ENCODE measurements at places on chromosomes 2 and 18.

GRCh38 chr2:178059681-178060080 lies 12.9 kb downstream of the PDE11A start:
- DNase-seq: no peak

GRCh38 chr2:238487652-238488346 lies 61.1 kb downstream of the ASB1 start:
- no peak for DNase-seq

DNA sequence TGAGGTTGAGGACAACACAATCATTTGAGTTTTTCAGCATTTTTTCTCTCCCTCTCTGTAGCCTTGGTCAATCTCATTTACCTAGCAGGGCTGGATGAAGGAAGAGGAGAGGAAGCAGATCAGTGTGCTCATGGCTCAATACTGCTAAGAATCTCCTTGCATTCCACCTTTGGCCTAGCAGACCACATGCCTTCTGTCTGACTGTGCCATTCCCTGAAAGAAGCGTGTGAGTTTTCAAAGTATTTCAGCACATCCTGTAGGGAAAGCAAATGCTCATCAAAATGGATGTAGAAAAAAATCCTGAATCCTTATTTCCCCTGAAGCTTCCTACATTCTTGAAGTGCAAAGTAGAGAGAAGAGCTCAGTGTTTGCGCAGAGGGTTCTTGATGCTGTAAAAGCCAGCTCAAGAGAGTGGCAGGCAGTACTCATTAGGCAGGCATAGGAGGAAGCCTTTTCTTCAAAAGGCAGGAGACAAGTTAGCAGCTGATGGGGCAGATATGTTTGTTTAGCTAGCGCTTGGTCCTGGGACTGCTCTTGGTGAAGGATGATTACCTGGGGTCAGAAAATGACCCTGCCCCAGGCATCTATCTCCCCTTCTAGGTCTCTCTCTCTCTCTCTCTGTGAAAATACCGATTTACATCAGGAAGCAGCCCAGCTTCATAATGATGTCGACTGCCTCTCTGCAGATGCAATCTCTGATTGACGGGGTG lies 14.4 kb upstream of the PIK3C3 start:
- DNase-seq: peak; percentile 88

- no peak for DNase-seq
These were observed 100.0 kb upstream of the PIEZO2 start for GRCh38 chr18:11249391-11249790.

- no peak for DNase-seq
These were observed 28.6 kb downstream of the IGFBP2 start for GRCh38 chr2:216661639-216662375.

DNA sequence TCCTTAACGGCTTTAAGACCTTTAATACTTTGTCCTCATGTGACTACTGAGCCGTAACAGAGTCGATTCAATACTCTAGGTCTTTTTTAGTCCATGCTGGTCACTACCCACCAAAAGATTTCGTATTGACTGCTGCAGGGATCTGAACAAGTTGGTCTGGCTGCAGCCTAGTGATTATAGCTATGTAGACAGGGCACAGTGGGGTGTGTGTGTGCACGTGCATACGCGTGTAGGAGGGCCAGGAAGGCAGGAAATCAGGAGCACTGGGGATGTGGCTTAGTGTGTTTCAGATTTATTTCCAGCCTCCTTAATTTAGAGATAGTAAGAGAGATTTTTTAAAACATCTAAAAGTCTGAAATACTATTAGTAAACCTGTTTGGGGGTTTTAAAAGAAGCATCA lies 161.4 kb downstream of the MYO3B start:
- no peak for DNase-seq

- DNase-seq: no peak
These were observed 68.8 kb downstream of the ADI1 start for GRCh38 chr2:3450385-3451010.

DNA sequence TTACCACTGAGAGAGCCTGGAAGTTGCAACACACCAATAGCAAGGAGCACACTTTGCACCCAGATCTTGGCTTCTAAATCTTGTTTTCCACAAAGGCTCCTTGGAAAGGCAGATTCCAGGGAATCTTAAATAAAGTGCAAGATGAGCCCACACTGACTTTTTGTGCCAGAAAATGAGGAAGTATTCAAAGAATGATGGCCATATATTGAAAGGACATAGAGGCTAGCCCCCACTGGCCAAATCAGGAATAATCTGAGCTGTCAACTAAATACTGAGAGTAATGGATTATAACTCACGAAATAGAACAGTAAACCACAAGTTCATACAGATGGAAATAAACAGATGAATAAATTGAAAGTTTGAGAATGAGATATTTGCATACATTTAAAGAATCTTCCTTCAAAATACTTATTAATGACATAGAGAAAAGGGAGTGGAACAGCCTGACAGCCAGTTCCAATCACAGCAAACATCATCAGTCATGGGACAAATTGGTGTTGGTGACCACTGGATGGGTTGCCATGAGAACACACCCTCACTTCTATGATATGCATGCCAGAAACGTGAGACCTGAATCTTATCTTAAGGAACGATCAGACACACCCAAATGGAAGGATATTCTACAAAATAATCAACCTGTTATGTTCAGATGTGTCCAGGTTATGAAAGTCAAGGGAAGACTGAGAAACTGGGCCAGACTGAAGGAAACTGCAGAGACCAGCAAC lies 12.2 kb upstream of the ACKR3 start:
- no peak for DNase-seq

DNA sequence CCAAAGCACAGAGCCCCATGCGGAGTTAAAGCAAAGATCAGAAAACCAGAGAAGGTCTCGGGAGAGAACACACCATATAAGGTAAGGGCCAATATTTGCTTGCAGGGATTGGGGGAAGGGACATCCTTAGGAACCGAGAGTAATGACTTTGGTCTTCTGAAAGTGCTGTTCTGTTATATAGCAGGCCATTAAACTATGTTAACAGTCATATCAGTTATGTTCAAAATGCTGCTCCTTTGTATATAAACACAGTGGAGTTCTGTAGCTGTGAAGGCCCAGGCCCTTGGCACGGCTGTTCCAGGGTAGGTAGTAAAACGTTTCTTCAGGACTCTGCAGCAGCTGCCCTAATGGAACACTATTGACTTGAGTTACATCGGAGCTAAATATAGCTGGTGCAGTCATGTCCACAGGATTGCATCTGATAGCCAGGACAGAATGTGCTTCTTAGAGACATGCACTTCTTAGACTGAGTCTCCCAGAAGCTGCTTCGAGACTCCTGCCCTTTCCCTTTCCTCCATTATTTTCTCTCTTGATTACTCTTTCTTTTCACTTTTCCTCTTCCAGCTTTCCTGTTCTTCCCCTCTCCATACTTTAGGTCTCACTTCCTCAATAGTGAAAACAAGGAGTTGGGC lies 122.4 kb downstream of the SETBP1 start:
- DNase-seq: no peak

DNA sequence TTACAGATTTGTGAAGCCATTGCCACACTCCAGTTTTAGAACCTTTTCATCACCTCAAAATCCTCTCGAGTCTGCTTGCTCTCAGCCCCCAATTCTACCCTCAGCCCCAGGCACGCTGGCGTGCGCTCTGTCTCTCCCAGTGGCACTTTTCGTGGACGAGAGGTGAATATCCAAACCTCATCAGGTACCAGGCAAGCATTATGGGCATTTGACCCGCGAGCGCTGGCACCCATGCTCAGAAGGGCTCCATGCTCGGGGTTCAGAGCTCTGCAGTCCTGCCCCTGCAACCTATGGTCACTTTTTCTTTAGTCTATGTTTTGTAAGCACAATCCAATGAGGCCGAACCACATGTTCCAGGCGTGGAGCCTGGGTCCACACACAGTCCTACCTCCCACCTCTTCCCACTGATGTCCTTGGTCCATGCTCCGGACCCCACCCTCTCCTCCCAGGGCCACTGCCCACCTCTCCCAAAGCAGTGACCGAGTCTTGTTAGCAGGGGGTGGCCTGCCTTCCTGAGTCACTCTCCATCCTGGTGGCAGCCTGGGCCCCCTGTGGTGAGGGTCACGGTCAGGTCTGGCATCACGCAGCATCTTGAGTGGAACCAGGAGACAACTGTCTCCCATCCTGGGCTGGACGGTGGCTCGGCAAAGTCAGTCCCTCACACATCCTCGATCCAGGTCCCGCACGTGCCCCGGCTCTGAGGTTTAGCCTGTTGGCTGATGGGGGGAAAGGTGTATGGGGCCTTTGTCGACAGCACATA lies 256.9 kb downstream of the NDUFA10 start:
- no peak for DNase-seq

DNA sequence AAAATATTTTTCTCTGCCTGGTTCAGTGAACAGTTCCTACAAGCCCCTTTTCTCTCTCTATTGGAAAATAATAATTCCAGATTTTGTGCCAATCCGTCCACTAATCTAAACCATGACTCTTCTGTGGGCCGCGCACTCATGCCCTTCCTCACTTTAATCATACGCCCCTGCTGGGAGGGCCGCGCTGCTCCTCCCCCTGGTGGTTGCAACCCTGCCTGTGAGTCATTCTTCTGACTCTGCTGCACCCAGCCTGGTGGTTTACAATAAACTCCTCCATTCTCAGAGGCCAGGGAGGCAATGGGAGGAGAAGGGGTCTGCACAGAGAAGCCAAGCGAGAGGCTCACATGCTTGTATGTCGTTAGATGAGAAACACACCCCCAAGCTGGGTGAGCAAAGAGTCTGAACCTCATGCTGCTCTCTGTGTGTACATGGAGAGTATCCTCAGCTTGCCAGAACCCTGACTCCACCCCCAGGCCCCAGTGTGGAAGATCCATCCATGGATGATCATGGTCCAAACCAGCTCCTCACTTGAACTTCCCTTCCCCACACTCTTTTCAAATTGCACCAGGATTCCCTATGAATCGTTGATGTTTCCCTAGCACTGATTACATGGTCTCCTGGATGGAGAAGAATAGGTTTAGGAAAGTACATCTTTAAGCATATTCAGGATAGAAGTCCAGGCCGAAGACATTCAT lies 228.9 kb downstream of the ANKRD30B start:
- no peak for DNase-seq

DNA sequence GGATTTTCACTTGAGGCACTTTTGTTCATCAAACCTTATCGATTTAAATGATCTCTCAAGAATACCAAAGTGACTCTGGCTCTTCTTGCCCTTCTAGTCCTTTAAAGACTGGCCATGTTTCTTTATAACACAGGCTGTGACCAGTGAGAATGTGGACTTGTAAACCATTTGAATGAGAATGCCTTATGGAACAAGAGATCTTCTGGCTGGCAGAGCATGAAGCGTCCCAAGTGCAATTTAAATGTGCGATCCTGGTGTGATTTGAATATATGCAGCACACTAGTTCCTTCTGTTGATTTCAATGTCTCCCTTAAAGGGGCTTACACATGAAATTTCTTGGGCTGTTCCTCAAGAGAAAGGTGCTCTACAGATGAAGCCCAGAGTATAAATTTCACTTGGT lies 262.4 kb upstream of the CCDC68 start:
- no peak for DNase-seq

DNA sequence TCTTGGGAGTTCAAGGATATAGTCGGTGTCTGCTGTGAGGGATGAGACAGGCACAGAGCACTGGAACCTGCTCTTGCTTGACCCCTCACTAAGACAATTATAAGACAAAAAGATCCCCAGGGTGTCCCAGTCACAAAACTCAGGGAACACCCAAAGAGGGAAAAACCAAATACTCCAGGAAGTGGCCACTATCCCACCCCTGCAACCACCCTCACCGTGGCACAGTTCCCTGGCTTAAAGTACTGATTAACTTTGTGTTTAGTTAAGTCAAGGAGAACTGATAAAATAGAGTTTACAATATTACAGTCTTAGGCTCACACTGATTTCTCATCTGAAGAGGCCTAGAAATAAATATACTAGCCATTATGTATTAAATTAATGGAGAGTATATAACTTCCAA lies 13.5 kb downstream of the IL36B start:
- DNase-seq: no peak

DNA sequence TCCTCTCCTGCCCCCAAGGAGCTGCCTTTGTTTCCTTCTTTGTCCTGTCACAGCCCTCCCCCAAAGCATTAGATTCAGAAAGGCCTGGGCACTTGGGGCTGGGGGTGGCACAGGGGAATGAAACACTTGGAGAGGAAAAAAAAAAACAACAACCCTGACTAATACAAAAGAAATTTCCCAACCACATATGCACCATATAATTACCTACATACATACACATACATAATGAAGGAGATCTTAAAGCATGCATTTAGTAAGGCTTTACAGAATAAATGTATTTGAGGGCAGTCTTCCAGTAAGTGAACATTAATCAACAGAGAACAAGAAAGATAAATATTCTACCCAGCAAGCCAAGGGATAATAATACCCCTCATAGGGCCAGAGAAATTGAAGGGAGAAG lies 70.0 kb upstream of the PPP1CB start:
- DNase-seq: no peak

DNA sequence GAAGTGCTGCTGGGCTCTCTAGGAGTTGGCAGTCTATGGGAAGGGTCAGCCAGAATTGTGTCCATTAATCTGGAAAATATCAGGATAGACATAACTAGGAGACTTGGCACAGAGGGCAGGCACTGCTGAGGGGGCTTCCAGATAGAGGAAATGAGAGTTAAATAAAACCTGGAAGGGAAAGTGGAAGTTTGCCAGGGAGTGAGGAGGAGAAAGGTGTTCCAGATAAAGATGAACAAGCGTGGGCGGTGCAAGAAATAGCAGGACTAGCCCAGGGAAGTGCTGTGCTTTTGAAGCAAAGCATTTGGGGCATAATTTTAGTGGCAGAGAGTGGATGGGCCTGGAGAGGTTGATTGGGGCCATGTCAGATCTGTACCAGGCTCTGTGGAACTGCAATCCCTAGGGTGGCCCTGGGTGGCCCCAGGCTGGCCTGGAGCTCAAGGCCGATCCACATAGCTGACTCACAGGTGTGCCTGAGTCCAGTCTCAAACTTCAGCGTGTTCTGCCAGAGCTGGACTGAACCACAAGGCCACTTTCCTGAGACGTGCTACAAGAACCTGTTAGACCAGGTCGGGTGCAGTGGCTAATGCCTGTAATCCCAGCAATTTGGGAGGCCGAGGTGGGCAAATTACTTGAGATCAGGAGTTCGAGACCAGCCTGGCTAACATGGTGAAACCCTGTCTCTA lies 26.9 kb downstream of the GALM start:
- no peak for DNase-seq

DNA sequence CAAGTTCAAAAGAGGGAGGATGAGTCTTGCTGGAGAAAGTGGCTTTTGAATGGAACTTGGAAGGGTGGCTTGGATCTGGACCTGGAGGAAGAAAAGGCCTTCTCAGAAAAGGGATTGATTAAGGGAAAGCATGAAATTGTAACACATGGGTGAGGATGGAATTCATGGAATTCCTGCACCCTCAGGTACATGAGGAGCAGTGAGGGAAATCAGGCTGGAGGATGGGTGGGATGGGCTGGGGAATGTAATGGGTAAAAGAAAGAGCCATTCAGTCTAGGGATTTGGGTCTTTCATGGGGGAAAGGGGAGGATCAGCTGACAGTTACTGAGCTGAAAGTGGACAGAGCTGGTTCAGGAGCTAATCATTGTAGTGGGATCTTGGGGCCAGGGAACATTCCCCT lies 51.2 kb upstream of the HAAO start:
- DNase-seq: no peak

- DNase-seq: no peak
These were observed 2.8 kb downstream of the SP9 start for GRCh38 chr2:174337337-174338146.

- no peak for DNase-seq
These were observed at the start of gene RAB11FIP5 for GRCh38 chr2:73112913-73113854. Gene RAB11FIP5, minus strand, starts transcription at chr2:73112948. Its CDS starts 171 bp downstream, at chr2:73112777.
